Regular cardiac myocyte (primary cell): ENCODE measurements at places on chromosomes 2 and 18. TPM values are rescaled to one million over a fixed set of nuclear protein-coding genes. Genes with fewer than 3 reads are reported as not detected.

PPM1G gene
- total RNA-seq, result 59.5 and 167 TPM in 2 replicates

TEX44 gene
- not detected in 2 replicates for total RNA-seq

PRADC1 gene
- total RNA-seq, result 11.8 and 46.8 TPM in 2 replicates

TCF7L1 gene
- total RNA-seq, result 1.3 and 2.3 TPM in 2 replicates

COQ10B gene
- 67.9 and 68.2 TPM in 2 replicates for total RNA-seq

SEMA4F gene
- 8.1 and 12.4 TPM in 2 replicates for total RNA-seq

FIGN gene
- total RNA-seq, result 0.96 and 1.7 TPM in 2 replicates

EMILIN1 gene
- total RNA-seq, result 137 and 184 TPM in 2 replicates

CHRND gene
- not detected in 2 replicates for total RNA-seq

COMMD1 gene
- 42.0 and 55.2 TPM in 2 replicates for total RNA-seq

CCNYL1 gene
- 17.8 and 18.9 TPM in 2 replicates for total RNA-seq

TTN gene
- 0.85 and 1.2 TPM in 2 replicates for total RNA-seq

SAG gene
- not detected in 2 replicates for total RNA-seq

DOK6 gene
- 0.77 and 3.7 TPM in 2 replicates for total RNA-seq

GALM gene
- total RNA-seq, result 14.0 and 25.1 TPM in 2 replicates

ATP9B gene
- 14.8 and 24.5 TPM in 2 replicates for total RNA-seq

SERPINB4 gene
- not detected in 2 replicates for total RNA-seq

HJURP gene
- 4.2 and 43.1 TPM in 2 replicates for total RNA-seq

TRABD2A gene
- 2.5 and 9.8 TPM in 2 replicates for total RNA-seq

IL36RN gene
- total RNA-seq, result under 0.01 TPM in 1 of 2 replicates, not detected in the other

MYCN gene
- total RNA-seq, result 0.28 TPM in 1 of 2 replicates, not detected in the other

GALR1 gene
- total RNA-seq, result not detected in 2 replicates

B3GNT2 gene
- total RNA-seq, result 27.1 and 30.7 TPM in 2 replicates

IGFBP2 gene
- 25.9 and 219 TPM in 2 replicates for total RNA-seq

SLC16A14 gene
- total RNA-seq, result 0.58 and 2.3 TPM in 2 replicates
